Activated CD4-positive, CD25-positive, alpha-beta regulatory T cell treated with anti-CD3 and anti-CD28 coated beads, Interleukin-2, amount 50 U/mL, for 24 hours (primary cell): ENCODE measurements at places on chromosomes 2 and 18.

DNA sequence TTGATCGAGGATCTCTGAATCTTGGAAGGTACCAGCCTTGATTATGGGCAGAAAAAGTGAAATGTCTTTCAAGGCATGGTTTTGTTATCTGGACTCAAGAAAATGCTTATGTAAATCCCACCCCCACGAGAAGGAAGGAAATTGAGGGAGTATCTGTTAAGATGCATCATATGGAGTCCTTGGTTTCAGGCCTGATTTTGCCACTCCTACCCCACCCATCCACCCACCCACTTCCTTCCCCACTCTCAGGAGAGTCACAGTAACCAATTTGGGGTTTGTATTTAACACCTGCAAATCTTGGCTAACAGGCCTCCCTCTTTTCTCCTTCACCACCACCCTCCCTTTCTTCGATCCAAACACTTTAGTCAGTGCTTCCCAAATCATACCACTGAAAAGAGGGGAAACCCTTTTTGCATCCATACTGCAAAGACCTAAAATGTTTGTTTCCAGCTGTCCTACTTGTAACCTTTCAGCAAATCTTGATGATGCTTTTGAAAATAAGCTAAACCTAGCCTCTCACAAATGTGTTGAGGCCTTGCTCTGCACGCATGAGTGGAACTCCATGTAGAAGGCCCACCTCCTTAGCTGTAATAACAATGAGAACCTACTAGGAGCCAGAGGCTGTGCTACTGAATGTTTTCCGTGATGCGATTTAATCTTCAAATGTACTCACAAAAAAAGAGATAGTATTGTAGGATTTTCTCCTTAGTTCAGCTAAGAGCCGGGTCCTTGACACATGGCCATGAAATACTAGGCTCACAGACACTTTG lies 34.8 kb downstream of the POU3F3 start:
- no peak for ATAC-seq

DNA sequence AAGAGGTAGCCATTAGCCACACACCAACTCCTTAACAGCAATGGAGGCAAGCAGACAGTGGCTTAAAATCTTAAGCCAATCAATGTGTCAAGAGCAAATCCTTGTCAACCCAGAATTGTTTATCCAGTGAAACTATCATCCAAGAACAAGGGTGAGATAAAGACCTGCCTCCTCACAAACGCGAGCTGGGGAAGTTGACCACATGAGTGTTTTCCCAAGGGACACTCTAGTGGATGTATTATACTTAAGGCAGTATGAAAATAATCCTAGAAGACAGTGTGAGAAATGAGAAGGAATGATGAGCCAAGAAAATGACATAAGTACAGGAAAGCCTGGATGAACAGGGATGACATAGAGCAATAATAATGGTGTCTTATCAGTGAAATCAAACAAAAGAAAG lies 209.6 kb downstream of the TWIST2 start:
- no peak for ATAC-seq

DNA sequence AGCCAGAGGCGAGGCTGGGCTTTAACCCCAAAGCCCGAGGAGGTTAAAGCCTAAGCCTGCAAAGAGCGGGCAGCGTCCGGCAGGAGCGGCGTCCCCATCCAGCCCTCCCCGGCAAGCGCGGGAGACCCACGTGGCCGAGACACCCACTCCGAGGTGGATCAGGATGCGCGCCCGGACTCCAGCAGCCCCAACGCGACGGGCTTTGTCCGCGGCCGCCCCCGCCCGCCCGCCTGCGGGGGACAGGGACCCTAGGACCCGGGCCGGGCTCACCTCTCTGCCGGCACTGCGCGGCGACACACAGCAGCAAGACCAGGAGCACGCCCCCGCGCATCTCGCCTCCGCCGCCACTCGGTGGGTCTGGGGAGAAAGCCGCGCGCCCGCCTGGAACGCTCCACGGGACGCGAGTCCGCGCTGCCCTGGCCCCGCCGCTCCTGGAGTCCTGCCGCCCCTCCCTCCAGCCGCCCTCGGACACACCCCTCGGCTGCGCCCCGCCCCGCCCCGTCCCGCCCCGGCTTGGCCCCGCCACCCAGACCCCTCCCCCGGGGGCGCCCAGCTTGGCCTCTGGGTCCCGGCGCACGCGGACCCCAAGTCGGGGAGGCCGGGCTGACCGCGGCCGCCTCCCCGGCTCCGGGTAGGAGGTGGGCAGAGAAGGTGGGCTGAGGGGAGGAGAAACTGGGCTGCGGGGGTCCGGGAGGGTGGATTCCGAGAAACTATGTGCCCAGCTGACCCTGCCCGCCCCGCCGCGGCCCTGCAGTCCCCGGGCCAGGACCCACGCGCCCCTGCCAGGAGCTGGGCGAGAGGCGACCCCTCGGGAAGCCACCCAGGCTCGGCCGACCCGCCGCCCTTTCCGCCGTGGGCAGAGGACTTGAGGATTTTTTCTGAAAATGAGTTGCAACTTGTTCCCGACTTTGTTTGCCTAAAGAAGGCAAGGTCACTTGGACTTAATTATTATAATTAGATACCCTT lies at the start of gene LAMA1:
TSS of gene LAMA1 (minus strand) at position 408 of the 966 bp plus-strand sequence. CDS start at position 331, 77 bp downstream.
- ATAC-seq: no peak

GRCh38 chr2:57959390-57959789 lies 87.2 kb upstream of the VRK2 start:
- no peak for ATAC-seq

- ATAC-seq: no peak
Measured at GRCh38 chr2:172957734-172958133, 117.9 kb upstream of the MAP3K20 start.

- peak; percentile 93 for ATAC-seq
Measured at GRCh38 chr2:54081574-54081973, 33.8 kb upstream of the ACYP2 start.

DNA sequence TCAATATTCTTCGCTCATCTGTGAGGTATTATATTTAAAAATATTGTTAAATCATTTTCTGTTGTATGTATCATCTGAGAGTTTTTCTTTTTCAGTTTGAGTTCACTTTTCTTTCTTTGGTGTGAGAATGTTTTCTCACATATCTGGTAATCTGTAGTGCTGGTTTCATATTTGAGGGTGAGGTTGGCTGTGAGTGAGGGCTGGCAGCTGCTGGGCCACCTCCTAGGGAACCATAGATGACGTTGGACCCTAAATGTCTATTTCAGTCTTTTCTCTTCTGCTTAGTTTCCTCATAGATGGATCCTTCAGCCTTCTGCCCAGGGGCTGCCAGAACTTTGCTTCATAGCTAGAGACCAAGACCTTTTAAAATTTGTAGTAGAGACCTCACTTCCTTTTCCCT lies 33.5 kb downstream of the MGAT5 start:
- peak; percentile 29 for ATAC-seq

GRCh38 chr18:23856466-23857163 lies 157.9 kb upstream of the TTC39C start:
- no peak for ATAC-seq

DNA sequence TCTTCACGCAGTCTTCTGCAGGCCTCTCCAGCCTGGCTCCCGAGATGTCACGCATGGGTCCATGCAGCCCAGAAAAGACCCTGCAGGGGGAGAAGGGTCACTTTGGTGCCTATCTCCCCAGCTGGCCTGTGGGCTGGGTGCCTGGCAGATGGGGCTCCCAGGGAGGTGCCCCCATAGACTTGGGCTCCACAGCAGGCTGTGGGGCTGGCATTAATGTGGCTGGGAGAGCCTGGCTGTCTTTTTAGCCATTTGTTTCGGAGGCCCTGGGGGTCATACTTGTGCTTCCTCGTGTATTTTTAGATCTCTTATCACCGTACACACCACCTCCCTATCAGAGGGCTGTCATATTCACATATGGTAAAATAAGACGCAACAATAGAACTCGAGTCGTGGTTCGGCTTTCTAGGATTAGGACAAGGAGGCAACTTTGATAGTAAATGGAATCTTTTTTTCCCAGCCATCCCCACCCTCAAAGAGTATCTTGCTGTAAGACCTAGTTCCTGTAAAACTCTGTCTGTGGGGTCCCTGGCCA lies 74.5 kb downstream of the LRRFIP1 start:
- ATAC-seq: no peak

DNA sequence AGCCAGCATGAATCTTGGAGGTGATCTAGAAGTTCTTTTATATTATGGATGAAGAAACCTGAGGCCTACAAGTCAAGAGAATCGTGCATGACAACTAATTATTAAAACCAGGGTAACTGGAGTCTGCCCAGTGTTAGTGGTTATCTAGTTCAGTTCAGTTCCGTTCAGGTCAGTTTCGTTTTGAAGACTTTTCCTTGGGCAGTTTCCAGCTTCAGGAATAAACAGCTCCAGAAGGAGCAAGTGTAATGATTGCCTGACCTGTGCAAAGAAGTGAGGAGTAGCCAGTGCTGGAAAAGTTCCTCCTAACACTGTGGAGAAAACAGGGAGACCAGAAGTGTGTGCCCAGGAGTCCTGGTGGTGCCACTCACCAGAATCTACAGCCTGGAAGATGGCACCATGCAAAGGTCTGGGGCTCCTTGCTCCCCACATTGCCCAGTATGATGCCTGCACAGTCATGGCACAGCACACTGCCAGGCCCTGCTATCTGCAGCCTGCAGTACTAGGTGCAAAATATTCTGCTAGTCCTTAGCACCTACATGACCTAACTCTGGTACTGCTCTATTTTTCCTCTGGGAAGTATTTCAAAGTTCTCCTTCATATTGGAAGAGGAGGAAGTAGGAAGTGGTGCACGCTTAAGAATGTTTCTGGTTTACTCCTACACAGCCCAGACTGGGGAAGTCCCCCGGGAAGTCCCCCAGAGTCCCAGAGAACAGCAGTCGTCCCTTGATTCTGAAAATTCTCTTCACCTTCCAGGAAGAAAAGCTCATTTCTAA lies 65.8 kb downstream of the SUMO1 start:
- peak; percentile 86 for ATAC-seq

- ATAC-seq: no peak
Measured at GRCh38 chr2:161915121-161915520, 158.9 kb downstream of the DPP4 start.

DNA sequence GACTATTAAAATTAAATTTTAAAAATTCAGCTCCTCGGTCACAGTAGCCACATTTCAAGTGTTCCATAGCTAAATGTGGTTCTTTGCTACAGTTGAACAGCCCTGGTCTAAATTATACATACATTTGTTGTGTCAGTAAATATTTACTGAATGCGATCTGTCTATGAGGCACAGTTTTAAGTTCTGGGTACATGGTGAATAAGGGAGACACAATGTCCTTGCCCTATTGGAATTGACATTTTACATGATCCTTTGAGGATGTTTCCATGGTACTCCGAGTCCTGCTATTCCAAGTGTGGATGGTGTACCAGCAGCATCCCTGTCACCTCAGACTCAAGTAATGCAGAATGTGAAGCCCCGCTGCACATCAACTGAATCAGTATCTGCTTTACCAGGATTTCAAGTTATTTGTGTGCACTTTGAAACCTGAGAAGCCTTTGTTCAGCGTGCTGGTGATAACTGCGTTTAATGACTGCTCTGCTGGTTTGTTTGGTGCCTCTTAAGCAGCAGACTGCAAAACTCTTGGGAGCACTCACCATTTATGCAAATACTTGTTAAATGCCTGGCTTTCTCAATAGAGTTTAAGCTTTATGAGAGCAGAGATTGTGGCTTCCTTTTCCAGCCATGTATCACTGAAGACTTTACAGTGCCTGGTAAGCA lies 1.5 kb downstream of the GALNT1 start:
- ATAC-seq: no peak

DNA sequence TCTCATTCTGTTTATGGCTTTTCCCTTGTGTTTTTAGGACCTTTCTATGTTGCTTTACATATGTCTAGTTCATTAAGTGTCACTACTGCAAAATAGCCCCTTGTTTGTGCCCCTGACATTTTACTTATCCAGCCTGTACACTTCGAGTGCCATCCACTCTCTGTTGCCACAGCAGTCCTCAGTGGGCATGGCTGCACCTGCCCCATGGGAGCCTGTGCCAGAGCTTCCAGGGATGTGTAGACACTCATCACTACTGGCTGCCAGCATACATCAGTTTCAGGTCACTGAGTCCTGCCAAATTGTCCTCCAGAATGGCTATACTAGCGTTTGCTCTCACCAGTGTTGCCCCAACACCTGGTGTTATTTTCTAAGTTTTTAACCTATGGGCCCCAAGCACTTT lies 80.4 kb downstream of the ARMC9 start:
- ATAC-seq: no peak

- no peak for ATAC-seq
Measured at GRCh38 chr2:17538022-17538843, 2.3 kb upstream of the VSNL1 start.
